Frontal cortex (tissue), 4 donors: ENCODE measurements at places on chromosomes 7 and 10. TPM values are rescaled to one million over a fixed set of nuclear protein-coding genes. Genes with fewer than 3 reads are reported as not detected.

ENKUR gene
- 4.5 TPM for total RNA-seq

ELOVL3 gene
- not detected for total RNA-seq

CCDC136 gene
- 38.3 TPM for total RNA-seq

PRR15 gene
- 0.41 TPM for total RNA-seq

COBL gene
- 2.4 TPM for total RNA-seq

HOXA7 gene
- not detected for total RNA-seq

- no peak for DNase-seq
These were observed 20.5 kb downstream of the SPAG6 start for GRCh38 chr10:22365644-22366434.

- no peak for DNase-seq
These were observed 104.9 kb upstream of the FAM180A start for GRCh38 chr7:135853499-135853898.

DNA sequence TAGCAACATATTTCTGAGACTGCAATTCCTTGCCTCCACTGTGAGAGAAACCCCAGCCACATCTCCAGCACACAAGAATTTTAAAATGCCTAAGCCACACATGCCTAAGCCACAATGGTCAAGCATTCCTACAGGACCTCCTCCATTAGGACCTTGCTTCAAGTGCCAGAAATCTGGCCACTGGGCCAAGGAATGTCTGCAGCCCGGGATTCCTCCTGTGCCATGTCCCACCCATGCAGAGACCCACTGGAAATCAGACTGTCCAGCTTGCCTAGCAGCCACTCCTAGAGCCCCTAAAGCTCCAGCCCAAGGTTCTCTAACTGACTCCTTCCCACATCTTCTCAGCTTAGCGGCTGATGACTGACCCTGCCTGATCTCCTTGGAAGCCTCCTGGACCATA, 117.5 kb downstream of the AHR start:
- DNase-seq, result no peak

DNA sequence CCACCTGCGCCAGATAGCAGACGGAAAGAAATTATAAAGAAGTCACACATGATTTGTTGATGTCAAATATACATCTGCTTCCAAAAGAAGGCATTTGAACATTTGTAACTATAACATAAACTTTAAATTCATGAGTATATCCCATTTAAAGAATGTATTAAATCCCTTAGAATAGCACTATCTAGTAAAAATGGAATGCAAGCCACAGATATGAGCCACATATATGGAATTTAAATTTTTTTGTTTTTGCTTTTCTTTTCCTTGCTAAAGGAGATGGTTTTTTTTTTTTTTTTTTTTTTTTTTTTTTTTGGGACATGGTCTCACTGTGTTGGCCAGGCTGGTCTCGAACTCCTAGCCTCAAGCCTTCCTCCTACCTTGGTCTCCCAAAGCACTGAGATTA, 730.8 kb downstream of the PHTF2 start:
- no peak for DNase-seq

- no peak for DNase-seq
These were observed 3.7 kb downstream of the GOT1 start for GRCh38 chr10:99426689-99427088.

DNA sequence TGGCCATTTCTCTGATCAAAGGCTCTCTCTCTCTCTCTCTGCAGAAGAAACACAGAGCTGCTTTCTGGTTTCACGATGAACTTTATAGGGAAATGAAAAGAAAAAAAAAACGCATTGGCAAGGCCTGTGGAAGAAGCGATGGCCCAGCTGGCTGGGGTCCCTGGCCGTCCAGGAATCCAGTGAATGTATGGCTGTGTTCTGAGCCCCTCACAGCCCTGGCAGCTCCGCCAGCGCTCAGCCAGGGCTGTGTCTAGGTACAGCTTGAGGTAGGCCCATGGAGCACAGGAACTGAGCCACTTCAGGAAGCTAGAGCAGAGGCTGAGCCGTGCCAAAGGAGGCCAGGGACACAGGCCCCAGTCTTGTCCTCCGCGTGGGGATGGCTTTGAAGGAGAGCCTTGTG, 13.1 kb upstream of the UCMA start:
- no peak for DNase-seq

GRCh38 chr10:15113766-15114165, 16.6 kb downstream of the RPP38 start:
- no peak for DNase-seq

DNA sequence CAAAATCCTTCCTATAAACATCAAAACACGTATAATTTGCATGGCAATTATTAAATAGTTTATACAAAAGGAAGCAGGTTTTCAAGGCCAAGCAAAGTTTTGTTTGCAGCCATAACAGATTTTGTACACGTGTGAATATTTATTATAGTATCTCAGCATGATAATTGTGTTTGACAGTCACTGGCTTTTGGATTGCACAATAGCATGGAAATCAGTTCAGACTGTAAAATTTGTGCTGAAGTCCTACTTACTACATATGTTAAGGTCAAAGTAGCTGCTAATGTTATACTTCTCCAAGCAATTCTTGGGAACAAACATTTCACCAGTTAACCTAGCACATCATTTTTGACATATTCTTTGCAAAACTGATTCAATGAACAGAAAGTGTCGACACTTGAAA, 287.6 kb upstream of the POM121L12 start:
- no peak for DNase-seq

- no peak for DNase-seq
These were observed 62.2 kb downstream of the AKR1E2 start for GRCh38 chr10:4888236-4888635.

DNA sequence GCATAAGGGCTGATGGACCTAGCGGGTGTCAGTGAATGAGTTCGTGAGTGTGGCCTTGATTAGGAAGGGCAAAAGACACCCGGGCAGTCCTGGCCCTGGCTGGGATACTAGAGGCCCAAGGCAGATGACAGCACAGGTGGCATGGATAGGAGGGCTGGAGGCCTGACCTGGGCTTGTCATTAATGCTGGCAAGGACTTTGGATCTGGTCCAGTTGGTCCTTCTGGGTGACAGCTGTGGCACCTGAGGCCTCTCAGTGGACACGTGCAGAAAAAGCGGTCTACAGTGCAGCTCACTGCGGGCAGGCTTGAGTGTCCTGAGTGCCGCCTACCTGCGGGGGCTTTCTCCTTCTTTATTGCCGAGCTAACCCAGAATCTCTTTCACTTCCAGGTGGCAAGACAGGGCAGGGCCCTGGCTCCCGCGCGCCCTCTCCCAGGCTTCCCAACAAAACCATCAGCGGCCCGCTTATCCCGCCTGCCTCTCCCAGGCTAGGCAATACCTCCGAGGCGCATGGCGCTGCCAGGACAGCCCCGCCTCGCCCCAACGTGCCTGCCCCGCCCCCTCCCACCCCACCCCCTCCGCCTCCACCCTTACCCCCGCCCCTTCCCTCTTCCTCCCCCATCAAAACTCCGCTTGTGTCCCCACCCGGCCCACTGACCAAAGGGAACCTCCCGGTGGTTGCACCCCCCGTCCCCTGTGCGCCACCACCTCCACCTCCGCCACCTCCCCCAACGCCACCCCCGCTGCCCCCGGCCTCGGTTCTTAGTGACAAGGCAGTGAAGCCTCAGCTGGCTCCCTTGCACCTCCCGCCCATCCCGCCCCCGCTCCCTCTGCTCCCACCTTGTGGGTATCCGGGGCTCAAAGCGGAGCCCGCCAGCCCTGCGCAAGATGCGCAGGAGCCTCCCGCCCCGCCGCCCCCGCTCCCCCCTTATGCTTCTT, 77.4 kb downstream of the WIPF3 start:
- peak; percentile 43 for DNase-seq

DNA sequence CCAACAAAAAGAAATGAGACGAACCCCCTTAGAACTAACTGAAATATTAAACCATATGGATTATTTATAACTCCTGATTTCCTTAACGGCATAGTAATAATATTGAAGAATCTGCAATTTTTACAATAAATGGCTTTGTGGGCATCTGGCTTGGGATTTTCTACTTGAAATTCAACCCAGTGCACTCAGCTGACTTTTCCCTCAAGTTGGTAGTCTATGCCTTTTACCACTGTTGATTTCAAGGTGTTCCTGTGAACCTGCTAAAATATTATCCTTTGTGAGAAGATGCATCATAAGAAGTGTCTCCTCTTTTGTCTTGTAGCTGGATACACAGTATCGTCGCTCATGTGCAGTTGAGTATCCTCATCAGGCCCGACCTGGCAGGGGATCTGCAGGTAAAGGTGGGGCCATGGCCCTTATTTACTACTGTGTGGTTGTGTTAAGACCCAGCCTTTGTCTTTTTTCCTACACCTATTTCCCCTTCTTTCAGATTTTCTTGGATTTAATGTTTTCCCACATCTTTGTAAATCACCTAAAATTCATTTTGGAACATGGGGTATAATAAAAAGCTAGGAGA, 8.0 kb downstream of the DNAJC9 start:
- no peak for DNase-seq

DNA sequence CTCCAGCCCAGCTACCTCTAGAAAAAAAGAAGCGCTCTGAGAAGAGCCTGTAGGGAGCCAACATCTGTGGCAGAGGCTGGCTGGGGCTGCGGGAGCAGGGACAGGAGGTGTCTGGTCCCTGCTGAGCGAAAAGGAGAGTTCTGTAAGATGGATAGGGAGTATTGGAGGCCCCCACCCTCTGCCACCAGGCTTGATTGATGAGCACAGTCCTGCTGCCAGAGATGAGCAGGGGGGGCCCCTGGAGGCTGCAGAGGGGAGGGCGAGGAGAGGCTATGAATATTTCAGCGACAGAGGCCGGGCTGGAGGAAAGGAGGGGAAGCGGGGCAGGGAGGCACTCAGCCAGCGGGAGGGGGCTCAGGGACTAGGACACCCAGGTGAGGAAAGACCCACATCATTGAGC, 44.5 kb upstream of the HSPB1 start:
- DNase-seq, result no peak

DNA sequence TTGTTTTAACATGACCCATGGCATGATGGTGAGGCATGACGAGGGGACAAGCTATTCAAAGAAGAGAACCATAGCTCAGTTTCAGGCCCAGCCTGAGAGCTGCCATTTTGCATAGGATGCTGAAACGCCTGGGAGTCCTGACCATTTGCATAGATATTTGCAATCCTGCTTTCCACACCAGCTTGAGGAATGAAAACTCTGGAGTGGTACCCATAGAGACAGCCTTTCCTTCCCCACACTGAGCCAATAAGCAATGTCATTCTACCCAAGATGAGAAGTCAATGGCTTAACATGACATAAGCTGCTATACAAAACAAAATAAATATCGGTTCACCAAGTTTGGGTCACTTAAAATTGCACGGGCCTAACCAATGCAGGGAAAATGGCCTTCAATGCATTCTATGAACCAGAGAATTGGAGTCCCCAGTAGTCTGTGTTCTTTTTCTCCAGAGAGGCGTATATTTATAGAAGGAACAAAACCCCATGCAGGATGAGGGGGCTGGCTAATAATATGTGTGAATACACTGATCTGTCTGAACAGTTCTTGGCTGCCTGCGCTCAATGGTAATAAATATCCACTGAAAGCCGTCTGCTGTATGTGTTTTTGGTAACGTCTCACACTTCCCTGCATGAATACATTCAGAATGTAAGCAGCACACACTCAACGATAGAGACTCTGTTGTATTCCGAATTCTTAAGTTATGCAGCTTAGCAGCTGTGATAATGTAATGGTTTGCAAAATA, 329.3 kb downstream of the FRMD4A start:
- no peak for DNase-seq

- no peak for DNase-seq
These were observed 1.8 kb downstream of the IGFBP3 start for GRCh38 chr7:45919231-45919784.

DNA sequence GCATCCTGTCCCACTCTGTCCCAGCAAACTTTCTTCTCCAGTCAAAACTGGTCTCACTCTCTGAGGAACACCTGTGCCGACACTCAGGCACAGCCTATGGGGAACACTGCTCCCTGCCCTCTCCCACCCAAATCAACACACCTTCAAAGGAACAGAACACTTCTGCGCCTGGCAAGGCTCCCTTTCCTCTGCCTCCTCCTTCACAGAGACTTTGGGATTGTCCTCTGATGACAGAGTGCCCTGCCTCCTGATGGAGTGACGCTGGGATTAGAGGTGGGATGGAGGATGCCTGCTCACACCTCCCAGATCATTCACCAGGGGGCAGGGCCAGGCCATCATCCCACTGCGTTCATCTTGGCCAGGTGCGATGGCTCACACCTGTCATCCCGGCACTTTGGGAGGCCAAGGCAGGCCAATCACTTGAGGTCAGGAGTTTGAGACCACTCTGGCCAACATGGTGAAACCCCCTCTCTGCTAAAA, 26.5 kb downstream of the KLF6 start:
- DNase-seq, result no peak

GRCh38 chr10:29248158-29248557, 40.7 kb upstream of the LYZL1 start:
- DNase-seq, result no peak

DNA sequence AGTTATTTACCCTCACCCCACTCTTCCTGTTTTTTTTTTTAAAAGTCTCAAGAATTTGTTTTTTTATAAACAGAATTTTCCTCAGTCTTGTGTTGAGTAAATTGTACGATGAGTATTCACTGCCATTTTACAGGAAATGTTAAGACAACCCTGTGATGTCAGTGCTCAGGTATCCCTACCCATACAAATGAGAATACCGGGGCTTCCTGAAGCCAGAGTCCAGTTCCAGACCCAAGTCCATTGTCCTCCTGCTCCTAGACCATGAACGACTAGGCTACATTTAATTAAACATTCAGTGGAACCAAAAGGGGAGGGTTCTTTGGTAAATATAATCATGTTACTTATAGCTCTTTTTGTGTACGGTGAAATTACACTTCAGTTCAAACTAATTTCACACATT, 79.2 kb downstream of the GNAI1 start:
- DNase-seq, result no peak

DNA sequence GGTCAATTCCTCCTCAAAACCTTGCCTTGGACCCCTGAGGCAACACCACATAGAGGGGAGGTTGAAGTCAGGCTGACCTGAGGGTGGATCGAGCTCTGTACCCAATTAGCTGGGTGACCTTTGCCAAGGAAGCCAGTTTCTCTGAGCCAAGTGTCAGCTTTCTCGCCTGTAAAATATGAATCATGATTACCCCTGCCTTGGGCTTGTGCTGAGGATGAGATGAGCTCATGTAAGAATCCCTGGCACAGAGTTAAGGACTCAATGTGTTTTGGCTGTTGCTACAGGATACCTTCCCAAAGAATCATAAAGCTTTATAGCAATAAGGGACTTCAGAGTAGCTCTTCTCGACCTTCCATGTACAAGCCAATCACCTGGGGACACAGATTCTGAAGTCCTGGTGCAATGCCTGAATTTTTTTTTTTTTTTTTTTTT, 43.5 kb upstream of the CACUL1 start:
- DNase-seq, result no peak

DNA sequence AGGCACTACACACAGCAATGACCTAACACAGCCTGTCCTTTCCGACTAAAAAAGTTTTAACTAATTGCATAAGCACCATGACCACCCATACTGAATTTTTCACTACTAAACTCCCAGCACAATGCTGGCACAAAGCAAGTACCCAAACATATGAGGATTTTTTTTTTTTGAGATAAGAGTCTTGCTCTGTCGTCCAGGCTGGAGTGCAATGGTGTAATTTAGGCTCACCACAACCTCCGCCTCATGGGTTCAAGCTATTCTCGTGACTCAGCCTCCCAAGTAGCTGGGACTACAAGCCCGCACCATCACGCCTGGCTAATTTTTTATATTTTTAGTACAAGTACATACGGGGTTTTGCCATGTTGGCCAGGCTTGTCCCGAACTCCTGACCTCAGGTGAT, 5.1 kb downstream of the UBE2H start:
- no peak for DNase-seq
